Fibroblast of skin of back (primary cell): ENCODE measurements at places on chromosomes 1 and 21.
A peak's percentile ranks its signal among the peaks of the same experiment; 100 is the strongest.

DNA sequence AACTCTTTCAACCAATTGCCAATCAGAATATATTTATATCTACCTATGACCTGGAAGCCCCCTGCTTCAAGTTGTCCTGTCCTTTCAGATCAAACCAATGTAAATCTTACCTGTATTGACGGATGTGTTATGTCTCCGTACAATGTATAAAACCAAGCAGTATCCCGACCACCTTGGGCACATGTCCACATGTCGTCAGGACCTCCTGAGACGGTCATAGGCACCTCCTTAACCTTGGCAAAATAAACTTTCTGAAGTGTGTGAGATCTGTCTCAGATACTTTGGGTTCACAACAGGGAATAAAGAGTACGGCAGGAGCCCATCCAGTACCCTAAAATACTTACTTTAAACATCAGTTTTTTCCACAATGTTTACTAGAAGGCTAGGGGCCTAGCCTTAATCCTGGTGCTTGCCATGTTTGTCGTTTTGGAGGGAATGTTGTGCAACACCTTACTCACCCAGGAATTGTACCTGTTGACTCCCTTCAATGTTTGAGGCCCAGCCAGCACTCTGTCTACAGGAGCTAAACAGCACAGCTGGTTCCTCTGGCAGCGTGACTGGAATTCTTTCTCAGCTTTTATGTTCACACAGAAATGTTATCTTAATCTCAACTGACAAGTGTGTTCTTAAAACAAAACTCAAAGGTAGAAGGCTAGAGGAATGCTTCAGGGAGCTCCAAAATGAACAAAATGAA is 90.8 kb upstream of the USP25 start:
- no peak for DNase-seq

DNA sequence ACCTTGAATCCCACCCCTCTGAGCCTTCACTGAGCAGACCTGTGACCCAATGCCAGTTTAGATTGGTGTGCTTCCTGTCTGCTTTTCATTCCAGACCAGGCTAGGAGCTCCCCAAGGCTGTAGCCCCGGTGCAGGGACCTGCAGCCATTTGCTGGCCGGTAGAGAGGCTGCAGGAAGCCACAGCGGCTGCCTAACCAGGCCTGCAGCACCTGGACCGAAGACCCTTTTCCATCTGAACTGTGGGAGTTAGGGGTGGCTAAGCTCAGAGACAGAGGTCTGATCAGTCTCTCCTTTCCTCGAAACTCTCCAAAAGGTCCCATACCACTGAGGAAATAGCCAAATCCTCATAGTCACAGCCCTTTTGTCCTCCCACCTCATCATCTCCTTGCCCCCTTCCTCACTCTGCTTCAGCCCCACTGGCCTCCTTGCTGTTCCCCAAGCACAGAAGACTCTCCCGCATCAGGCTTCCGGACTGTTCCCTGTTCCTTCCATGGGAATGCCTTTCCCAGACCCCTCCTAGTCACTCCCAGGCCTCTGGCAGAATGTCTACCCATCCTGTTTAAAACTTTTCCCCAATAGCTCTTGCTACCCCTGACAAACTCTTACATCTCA is 674 bp upstream of the TTC4 start:
- DNase-seq: no peak

GRCh38 chr1:175749075-175749474 is 5.7 kb upstream of the TNR start:
- DNase-seq: no peak

DNA sequence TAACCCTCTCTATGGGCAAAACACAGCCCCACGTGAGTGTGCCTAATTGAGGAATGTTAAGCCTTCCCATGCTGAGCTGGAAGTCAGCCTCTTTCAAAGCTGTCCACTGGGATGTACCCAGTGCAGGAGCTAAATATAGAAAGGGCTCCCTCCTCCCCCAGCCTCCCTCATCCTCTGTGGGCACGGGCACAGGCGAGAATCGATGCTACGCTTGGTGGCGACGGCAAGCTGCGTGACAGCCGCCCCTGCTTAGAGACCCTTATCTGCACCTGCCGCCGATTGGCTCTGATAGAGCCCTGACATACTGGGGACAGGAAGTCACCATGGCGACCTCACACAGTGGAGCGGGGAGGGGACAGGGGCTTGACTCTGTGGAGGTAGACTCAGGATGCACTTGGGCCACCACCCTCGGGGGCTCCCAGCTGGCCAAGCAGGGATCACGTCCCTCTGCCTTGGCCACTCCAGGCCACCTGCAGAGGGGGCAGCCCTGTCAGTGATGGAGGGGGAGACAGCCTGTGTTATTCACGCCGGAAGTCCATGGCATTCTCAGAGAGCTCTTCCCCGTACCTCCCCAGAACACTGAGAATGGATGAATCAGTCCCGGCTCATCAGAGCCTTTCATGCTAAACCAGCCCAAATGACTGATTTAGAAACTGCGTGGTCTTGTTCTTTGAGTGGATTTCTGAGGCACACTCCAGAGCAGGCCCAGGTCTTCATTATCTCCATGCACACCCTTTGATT is 84.8 kb downstream of the KCND3 start:
- peak; percentile 50 for DNase-seq

- DNase-seq: peak; percentile 93
Measured at GRCh38 chr1:17232759-17233661, 15.9 kb upstream of the PADI3 start.

DNA sequence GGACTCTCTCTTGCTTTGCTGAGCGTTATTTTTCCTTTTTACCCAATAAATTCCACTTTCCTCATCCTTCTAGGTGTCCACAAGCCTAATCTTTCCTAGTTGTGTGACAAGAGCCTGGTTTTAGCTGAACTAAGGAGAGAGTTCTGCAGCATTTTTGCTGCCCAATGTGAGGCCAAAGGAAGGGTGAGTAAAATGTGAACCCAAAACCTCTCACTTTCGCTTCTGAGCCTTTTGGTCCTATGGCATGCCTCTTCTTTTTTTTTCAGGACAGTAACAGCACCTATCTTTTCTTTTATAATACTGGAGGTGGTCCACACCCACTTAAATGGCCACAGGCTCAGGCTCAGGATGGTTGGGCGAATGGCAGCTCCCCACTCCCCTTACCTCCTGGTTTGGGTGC is 111.1 kb downstream of the COP1 start:
- no peak for DNase-seq

- peak; percentile 22 for DNase-seq
Measured at GRCh38 chr1:147664206-147664605, 6.1 kb downstream of the ACP6 start.

DNA sequence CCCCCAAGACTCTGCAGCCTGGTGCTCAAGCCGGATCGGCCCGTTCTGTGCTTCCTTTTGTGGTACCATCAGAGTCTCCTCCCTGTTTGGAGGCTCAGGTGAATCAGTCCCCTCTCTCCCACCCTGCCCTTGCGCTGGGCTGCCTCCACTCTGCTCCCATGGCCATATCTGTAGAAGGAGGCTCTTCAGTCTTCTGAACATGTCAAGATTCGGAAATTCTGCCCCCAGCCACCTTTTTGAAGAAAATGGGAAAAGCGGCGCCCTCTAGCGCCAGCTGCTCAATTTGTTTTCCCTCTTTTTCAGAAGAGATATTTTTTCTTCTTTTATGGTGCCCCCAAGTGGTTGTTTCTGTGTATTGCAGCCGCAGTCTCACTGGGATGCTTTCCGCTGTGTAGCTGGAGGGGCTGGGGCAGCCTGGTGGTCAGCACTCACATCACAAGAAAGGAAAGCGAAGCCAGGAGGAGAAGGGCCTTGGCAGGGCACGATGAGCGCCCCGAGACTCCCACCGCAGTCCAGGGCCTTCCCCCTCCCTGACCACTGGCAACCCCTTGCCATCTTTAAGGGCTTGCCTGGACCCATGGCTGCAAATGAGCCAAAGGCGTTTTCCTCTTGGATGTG is 58.4 kb upstream of the CACNA1E start:
- DNase-seq: peak; percentile 60

DNA sequence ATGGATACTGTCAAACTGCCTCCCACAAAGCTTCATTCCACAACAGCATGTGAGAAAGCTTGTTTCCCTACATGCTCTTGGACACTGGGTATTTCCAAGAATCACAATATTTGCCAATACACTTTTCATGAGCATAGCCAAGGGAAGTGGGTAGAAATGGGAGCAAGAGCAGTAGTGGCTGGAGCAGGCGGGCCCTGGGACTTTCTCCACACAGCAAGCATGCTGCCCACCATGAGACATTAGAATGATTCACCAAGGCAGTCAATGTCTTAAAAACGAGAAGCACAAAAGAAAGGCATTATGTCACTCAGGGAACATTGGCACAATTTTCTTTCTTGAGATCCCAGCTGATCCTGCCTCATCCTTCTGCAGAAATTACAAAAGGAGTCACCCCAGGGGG is 371.6 kb upstream of the RUNX1 start:
- no peak for DNase-seq

DNA sequence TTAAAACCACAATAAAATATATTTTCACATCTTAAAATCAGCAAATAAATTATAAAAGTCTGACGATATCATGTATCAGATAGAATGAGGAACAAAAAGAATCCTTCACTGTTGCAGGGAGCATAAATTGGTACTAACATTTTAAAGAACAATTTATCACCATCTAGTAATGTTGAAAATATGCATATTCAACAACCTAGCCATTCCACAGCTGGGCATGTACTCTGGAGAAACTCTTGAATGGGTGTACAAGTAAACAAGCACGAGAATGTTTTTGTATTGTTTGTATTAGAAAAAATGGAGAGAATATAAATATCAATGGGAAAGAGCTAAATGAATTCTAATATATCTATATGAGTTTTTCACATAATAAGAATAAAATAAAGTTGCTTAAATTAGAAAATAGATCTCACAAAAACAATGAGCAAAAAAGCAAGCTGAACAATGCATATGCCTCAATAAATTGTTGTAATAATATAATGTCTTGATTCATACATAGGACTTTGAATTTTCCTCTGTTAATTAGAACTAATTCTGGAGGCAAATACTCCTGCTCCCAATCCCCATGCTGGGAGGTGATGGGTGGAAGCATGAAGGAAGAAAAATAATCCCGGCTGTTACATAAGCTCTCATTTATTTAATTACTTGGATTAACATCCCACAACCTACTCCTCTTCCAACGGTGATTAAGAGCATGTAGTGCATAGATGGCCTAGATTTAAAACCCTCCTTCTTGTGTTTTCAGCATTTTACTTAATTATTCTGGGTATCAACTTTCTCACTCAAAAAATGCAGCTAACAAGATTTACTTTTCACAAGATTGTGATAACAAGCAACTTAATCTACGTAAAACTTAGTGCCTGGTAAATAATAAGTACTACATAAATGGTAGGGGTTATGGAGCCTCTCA is 5.5 kb upstream of the FMO2 start:
- DNase-seq: peak; percentile 23

DNA sequence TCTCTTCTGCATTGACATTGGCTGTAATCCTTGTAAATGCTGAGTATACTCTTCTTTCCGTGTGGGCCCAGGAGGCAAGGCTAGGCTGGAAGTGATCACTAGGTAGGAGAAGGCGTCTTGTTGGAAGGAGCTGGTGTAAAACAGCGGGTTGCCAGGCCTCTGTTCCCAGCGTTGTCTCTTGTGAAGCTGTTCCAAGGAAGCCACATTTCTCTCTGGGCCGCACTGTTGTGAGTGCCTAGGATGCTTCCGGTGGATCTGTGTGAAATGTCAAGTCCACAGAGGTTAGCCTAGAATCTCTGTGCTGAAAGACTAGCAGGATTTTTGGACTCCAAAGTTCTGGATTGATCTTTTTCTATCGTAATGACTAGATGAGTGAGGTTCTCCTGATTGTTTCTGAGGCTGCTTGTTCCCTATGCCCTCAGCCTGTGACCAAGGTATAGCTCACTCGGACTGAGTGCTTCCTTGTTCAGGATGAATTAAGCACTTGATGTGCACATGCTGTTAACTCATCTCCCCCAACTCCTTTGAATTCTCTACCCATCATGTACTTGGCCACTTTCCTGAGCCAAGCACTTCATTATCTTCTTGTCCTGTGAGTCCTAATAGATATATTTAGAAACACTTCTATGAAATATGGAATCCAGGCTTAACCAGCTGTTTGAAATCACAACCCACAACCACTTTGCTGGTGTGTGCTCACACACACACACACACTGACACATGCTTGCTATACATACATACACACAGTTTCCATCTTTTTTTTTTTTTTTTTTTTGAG is 63.3 kb downstream of the PBX1 start:
- no peak for DNase-seq

GRCh38 chr1:77060000-77060399 is 159.2 kb downstream of the PIGK start:
- no peak for DNase-seq

GRCh38 chr1:18580047-18580446 is 50.6 kb upstream of the PAX7 start:
- no peak for DNase-seq

GRCh38 chr1:25854554-25854953 is 4.7 kb downstream of the AUNIP start:
- DNase-seq: no peak

DNA sequence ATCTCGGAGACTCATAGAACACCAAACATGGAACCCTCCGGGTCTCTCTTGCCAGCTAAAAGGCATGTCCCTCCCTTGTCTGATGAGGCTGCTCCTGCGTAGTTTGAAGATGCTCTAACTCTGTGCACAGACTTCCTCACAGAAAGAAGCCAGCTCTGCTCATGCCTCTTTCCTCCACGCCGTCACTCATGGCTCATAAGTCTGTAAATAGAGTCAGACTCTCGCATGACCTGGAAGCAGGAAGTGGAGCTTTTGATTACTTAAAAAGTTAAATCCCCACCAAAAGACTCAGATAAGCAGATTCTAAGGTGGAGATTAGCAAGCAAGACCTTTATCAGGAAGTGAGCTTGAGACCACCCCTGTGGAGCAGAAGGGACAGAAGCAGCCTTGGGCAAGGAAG is 171.6 kb downstream of the TRIM33 start:
- DNase-seq: no peak

DNA sequence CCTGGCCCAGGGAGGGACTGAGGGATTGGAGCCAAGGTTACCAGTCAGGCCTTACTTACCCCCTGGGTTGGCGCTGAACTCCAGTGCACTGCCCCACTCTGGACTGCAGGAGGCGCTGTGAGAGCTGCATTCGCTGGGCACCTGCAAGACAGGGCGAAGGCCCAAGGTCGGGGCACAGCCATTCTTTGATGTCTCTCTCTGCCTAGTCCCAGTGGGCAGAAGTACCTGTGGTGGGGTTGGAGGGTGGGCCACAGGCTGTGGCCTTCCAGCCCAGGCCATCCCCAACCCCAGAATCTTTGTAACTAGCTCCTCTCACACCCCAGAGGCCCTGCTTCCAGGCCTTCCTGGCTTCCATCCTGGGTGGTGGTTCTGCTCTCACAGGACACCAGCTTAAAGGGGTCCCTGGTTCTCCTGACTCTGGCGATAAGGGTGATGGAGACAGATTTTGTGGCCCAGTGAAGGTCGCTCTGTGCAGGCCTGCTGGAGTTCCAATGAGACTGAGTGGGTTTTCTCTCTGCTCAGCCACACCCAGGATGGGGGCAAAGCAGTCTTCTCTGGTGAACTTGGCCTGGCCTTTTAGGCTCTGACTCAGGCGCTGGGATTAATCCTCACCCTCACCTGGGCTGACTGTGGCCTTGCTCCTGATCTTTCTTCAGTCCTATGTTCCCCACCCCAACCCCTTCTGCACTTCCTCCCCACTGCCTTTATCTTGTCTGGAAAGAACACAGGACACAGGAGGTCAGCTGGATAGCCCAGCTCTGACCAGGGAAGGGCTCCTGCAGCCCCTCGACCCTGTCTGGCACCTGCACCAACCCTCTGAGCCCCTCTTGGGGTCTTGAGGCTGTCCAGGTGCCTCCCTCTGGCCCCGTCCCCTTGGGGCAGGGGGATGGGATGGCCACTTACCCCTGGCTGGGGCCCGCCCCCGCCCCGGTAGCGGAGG is 954 bp downstream of the MYOG start:
- DNase-seq: no peak
